ENCODE measurements at places on chromosomes 3 and 15. TPM values are rescaled to one million over a fixed set of nuclear protein-coding genes. Genes with fewer than 3 reads are reported as not detected.
A peak's percentile ranks its signal among the peaks of the same experiment; 100 is the strongest.

DNA sequence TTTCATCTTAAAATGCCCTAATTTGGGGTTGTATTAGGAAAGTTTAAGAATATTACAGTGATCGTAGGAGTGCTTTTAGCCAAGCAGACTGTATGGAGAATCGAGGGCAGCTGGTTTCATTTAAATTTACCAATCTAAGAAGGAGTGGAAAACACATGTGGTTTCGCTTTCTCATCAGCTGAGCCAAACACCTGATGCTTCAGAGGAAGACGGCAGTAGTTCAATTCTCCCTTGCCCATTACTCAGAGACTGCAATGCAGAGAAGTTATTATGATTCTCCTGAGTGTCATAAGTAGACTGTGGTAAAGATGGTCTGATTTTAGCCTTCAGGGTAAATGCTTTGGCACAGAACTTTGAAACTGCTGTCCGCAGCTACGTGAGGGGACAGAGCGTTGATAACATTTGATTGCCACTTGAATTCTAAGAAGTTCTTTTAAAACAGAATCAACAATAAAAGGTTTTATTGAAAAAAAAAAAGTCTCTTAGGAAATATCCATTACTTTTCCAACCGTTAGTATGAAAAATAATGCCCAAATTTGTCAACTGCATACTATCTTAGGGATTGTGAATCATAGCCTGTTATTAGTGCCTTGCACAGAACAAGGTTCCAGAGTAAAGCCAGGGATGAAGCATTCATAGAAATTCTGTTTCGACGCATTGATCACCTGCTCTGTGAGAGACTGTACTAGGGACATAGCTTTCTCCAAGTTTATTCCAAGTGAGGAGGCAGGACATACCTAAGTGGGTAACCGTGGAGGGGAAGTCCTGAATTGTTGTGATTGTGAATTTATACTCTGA is 25.6 kb downstream of the LYSMD4 start:
- DNase-seq, result no peak

The ALDH1L1 gene
- polyA plus RNA-seq, result 38.2 TPM

The CCR9 gene
- polyA plus RNA-seq, result 0.06 TPM

DNA sequence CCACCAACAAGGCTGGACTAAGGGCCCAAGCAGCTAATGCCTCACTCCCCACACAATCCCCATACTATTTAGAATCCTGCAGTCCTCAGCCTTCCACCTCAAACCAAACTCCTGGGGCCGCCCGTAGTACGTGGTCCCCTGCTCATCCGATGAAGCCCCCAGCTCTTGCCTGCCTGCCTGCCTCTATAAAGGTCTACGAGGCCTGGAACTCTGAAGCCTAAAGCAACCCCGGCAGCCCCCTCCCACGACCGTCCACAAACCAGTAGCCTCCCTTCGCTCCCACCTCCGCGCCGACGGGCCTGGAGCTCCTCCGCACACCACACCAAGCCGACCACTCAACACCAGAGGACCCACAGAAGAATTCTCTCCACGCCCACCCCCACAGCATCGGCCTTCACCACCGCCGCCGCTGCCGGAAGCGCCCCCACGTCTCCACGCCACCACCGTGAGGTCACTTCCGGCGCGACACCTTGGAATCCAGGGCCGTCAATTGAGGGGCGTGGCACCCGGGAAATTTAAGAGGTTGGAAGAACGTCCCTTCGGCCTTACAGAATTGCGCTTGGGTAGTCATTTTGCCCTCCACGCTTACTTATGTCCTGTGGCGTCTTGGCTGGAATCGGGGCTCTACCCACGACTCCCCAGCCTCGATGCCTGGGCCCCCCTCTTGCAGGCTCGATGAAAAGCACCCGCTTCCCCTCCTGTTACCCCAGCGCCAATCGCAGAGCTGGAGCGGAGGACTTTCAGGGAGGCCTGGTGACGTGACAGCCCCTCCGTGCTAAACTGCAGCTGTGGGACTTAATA is at the start of gene EDC3:
EDC3 (minus strand) TSS at position 428 of the 801 bp plus-strand sequence. CDS start 20,900 bp downstream, outside the sequence.
- DNase-seq, result peak; percentile 71

GRCh38 chr15:33022629-33023028 is 171.9 kb downstream of the FMN1 start:
- no peak for DNase-seq

The GATM gene
- 225 TPM for polyA plus RNA-seq

The GATA2 gene
- polyA plus RNA-seq, result 40.5 TPM

The TEX55 gene
- not detected for polyA plus RNA-seq

All from left renal cortex interstitium (tissue), 4 donors.